ENCODE measurements at places on chromosomes 1 and 21. TPM values are rescaled to one million over a fixed set of nuclear protein-coding genes. Genes with fewer than 3 reads are reported as not detected.

Gene OR2M2
- not detected for total RNA-seq

Gene NHLH1
- not detected for total RNA-seq

Gene ESRRG
- 0.68 TPM for total RNA-seq

Gene TAS1R1
- 0.36 TPM for total RNA-seq

Gene OR2T35
- not detected for total RNA-seq

Gene TRIM17
- total RNA-seq, result not detected

Gene PTPN14
- 20.1 TPM for total RNA-seq

Gene RUNX3
- total RNA-seq, result not detected

Gene PFKFB2
- total RNA-seq, result 5.4 TPM

Gene OR2G6
- not detected for total RNA-seq

Gene PLXNA2
- 5.1 TPM for total RNA-seq

Gene SPRR4
- not detected for total RNA-seq

Gene LAMC2
- total RNA-seq, result 4.1 TPM

Gene NUCKS1
- 107 TPM for total RNA-seq

Gene MYCL
- total RNA-seq, result 1.1 TPM

Gene ENAH
- total RNA-seq, result 127 TPM

Gene PYHIN1
- total RNA-seq, result 0.82 TPM

Gene DNAJC6
- 3.9 TPM for total RNA-seq

Gene LCE3D
- not detected for total RNA-seq

Gene DYNLT4
- not detected for total RNA-seq

Gene DNAJC8
- 94.3 TPM for total RNA-seq

Gene GAS5
- 489 TPM for total RNA-seq

Gene B4GALT2
- total RNA-seq, result 30.1 TPM

Gene COL24A1
- 8.6 TPM for total RNA-seq

Gene ZBTB8A
- 6.4 TPM for total RNA-seq

Gene HSD11B1
- total RNA-seq, result 3.9 TPM

Gene ACKR1
- total RNA-seq, result 34.6 TPM

Gene CCDC185
- not detected for total RNA-seq

Gene FAM163A
- 2.4 TPM for total RNA-seq

Gene MYOC
- total RNA-seq, result 6.5 TPM

Gene KRTAP19-3
- total RNA-seq, result not detected

Gene BCAN
- total RNA-seq, result not detected

Gene RHCE
- 0.83 TPM for total RNA-seq

Gene SPRR1B
- not detected for total RNA-seq

Gene AMY1A
- not detected for total RNA-seq

Gene GPR37L1
- 0.27 TPM for total RNA-seq

Gene SERTAD4
- total RNA-seq, result 14.7 TPM

Gene ADORA3
- 9.1 TPM for total RNA-seq

Gene DMRTA2
- total RNA-seq, result not detected

Gene VANGL2
- total RNA-seq, result 6.6 TPM

Gene SLC16A4
- total RNA-seq, result 8.2 TPM

Gene CLCNKA
- total RNA-seq, result not detected

Gene MARK1
- 10.5 TPM for total RNA-seq

Gene DIO1
- total RNA-seq, result not detected

Gene TFAP2E
- total RNA-seq, result 1.2 TPM

Gene TEX38
- total RNA-seq, result not detected

Gene CHAF1B
- 0.55 TPM for total RNA-seq

Gene FCGR3B
- 4.3 TPM for total RNA-seq

Gene CYP2J2
- not detected for total RNA-seq
